Activated CD4-positive, alpha-beta T cell treated with anti-CD3 and anti-CD28 coated beads, Interleukin-2, amount 50 U/mL, for 1 hour (primary cell): ENCODE measurements at places on chromosomes 11 and 22.

DNA sequence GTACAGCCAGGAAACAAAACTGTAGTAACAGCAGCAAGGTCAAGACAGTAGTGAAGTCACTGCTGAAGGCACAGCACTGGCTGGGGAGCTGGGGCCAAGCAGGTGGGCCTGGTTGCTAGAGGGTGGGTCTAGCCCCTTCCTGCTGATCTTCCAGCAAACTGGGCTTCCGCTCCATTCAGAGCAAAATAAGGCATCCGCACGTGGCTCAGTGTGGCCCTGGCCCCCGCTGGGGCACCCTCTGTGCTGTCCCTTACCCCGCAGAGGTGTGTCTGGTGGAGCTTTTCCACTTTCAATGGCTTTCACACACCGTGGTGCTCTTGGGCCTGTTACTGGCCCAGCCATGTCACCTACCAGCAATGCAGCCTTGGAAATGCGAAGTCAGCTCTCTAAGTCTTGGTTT, 162.4 kb upstream of the B3GAT1 start:
- DNase-seq = no peak

DNA sequence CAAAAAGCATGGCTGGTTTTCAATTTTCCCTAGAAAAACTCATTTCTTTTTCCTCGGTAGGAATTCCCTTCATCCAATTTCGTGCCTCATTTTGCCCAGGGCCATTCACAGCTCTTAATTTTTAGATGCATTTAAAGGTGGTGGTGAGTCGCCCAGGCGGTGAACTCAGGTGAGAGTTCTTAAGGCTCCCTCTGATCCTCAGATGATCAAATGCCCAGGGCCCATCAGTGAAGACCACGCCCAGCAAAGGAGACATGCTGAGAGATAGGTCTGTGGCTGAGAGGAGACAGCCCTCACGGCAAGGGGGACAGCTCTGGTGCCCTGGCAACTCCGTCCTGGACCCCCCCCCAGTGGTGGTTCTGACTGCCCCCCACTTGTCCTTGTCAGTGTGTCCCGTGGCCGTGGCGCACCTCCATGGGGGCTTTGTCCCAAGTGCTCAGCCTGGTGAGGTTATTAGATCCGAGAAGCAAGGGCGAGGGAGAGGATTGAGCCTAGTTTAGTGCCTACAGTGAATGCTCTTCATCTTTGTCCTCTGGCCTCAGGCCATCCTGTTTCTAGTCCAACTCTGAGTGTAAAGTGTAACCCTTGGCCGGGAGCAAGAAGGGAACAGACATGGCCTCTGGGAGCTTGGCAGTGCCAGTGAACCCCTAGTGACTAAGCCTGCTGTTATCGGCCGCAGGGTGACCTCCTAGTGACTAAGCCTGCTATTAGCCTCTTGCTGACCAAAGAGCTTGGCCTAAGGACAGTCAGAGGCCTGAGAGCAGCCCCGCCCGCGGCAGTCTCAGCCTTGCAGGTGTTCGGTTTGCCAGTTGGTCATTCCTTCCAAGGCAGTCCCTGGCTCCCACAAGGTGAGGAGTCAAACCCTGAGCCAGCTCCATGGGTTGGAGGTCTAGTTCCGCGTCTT, 83.5 kb downstream of the CTTN start:
- DNase-seq = no peak

- DNase-seq = no peak
Measured at GRCh38 chr22:27154717-27155116, 497.3 kb downstream of the MIAT start.

- DNase-seq = no peak
Measured at GRCh38 chr22:37331034-37331428, 48.7 kb downstream of the CYTH4 start.

- DNase-seq = no peak
Measured at GRCh38 chr11:11563200-11563975, 58.4 kb downstream of the GALNT18 start.

GRCh38 chr11:73538381-73538872, 59.5 kb downstream of the FAM168A start:
- no peak for DNase-seq

DNA sequence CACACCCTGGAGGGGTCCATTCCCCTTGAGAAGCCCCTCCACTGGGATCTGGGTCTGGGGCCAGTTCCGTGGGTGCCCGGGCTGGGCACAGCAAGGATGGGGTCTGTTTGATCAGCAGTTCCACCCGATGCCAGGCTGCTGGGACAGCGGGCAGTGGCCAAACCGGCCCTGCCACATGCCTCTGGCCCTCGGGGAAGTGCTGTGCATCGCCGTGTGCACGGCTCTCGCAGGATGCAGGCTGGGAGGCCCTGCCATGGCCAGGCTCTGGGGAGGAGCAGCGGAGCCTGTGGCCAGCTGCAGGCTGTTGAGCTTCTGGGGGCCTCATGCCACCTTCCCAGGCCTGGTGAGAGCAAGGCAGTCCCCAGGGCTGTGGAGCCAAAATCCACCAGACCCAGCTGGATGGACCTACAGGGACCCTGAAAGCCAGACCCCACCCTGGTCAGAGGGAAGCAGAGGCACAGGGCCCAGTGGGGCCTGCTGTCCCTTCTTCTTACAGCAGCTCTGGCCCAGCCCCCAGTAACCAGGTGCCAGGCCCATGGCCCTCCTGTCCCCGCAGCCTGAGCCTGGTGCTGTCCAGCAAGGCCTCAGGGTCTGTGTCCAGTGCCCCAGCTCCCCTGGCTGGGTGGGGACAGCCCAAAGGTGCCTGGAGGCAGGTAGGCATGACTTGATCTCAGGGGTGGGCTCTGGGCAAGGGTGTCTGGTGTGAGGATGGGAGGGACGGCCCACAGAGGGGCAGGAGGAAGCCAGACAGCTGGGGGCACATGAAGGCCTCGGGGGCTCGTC, 57.3 kb downstream of the WNT7B start:
- DNase-seq = no peak

GRCh38 chr11:113153847-113154246, 160.5 kb upstream of the TTC12 start:
- DNase-seq = no peak

DNA sequence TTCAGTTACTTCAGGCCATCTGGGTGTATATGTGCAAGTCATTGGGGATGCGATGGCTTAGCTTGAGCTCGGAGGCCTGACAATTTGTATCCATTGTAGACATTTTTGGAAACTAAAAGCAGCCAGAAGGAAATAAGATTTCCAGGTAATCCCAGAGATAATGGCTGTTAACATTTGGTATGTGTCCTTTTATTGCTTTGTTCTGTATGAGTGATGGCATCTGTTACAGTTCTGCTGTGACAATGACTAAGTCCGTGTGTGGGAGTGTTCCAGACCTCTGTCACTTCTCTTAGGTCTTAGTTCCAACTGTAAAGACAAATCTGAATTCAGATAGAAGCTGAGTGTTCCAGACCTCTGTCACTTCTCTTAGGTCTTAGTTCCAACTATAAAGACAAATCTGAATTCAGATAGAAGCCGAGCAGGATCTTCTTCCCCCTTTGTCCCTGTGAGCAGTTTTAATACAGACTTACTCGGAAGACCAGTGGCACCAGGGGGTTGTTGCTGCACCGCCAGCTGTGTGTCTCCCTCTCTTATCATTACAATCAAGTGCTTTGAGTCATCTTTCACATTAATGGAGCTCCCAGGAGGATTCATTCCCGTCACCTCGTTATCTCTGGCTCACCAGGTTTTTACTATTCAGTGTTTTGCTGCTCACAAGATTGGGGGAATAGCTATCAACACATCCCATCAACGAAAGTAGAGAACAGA, 190.9 kb upstream of the SORL1-AS1 start:
- no peak for DNase-seq

- DNase-seq = no peak
Measured at GRCh38 chr11:18768472-18768901, 23.1 kb downstream of the PTPN5 start.

- DNase-seq = no peak
Measured at GRCh38 chr11:75845324-75845723, 30.3 kb downstream of the UVRAG start.

DNA sequence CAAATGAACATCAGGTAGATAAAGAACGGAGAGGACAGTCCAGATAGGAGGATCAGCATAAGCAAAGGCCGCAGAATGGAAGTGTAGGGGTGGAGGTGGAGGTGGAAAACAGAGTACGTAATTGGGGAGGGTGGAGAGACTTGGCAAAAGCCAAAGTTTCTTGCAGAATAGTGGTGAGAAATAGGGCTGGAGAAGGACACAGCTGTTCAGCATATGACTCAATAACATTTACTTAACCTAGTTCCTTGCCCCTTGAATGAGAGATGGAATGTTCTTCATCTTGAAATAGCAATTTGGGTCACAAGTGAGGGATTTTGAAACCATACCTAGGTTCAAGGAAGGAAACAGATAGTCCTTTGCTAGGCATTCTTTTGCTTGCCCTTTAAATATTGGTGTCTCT, 235.9 kb upstream of the ARHGAP20 start:
- DNase-seq = no peak

DNA sequence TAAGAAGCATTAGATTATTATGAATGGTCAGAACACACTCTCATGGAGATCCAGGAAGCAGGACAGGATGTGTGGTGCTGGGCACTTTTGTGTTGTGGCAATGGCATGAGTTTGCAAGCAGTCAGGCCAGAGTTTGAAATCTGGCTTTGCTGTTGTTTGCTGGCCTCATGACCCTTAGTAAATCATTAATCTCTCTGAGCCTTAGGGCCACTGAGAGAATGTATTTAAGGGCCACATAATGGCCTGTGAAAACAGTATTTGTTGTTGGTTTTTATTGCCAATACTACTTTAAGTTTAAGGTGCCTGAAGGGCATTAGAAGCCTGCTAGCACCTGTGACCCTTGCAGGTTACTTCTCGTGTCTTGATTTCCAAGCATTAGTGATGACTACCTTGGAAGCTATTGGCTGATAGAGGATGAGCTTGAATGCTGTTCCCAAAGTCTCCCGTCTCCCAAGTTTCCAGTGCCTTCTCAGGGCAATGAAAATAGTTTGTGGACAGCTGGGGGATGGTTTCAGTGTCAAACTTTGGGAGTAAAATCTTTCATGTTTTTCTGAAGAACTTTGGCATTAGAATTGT, 24.6 kb downstream of the STIM1 start:
- no peak for DNase-seq

GRCh38 chr11:58919980-58920379, 19.3 kb upstream of the GLYATL1 start:
- DNase-seq = no peak

DNA sequence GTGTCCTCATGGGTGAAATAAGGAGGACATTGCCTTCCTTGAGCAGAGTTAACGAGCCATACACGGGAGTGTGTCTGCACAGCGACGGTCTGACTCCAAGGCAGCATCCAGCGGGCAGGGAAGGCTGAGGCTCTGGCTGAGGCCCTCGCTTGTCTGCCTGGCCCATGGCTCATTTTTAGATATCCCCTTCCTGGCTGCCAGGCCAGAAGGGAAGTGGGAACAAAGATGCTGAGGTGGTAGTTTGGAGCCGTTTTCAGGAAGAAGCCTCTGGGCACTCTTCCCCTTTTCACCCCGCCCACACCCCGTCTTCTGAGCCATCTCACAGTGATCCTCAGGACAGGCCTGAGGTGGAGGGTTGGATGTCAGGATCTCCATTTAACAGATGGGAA, 3.0 kb upstream of the SLCO2B1 start:
- DNase-seq = no peak

- no peak for DNase-seq
Measured at GRCh38 chr22:27476729-27477128, 324.8 kb downstream of the MN1 start.
